ENCODE measurements at places on chromosomes 7 and 10.

DNA sequence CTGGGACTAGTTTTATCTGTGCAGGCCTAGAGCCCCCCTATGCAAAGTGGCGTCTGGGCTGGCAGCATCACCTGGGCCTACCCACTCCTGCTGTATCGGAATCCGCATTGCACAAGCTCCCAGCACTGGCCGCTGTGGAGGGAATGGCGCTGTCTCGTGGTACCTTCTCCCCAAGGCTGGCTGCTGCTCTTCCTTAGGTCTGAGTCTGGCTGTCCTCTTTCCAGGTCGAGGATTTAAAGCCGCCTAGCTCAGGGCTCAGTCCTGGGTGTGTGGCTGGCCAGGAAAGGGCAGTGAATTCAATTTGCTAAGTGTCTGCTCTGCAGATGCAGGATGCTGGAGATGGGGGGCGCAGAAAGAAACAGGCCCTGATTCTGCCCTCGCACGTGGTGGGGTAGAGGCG, 44.7 kb downstream of the MGMT start:
- DNase-seq, result no peak

- DNase-seq, result no peak
Measured at GRCh38 chr10:118102121-118102520, 55.4 kb upstream of the RAB11FIP2 start.

GRCh38 chr7:134932707-134933370, 53.5 kb upstream of the AGBL3 start:
- DNase-seq, result no peak

DNA sequence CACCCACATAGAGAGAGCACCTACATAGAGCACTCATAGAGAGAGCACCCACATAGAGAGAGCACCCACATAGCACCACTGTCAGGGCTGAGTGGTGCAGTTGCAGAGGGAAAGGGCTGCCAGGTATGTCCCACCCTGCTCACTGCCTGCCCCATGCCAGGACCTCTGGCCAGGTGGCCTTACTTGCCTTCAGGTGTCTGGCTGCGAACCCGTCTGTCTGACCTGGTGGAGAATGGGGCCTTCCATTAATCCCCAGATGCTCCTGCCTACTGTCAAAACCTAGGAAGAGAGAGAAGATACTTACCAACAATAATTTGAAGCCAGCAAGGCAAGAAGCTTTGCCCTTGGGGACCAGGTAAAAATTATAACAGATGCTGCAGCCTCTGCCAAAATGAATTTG, 51.1 kb downstream of the INSIG1 start:
- DNase-seq, result no peak

DNA sequence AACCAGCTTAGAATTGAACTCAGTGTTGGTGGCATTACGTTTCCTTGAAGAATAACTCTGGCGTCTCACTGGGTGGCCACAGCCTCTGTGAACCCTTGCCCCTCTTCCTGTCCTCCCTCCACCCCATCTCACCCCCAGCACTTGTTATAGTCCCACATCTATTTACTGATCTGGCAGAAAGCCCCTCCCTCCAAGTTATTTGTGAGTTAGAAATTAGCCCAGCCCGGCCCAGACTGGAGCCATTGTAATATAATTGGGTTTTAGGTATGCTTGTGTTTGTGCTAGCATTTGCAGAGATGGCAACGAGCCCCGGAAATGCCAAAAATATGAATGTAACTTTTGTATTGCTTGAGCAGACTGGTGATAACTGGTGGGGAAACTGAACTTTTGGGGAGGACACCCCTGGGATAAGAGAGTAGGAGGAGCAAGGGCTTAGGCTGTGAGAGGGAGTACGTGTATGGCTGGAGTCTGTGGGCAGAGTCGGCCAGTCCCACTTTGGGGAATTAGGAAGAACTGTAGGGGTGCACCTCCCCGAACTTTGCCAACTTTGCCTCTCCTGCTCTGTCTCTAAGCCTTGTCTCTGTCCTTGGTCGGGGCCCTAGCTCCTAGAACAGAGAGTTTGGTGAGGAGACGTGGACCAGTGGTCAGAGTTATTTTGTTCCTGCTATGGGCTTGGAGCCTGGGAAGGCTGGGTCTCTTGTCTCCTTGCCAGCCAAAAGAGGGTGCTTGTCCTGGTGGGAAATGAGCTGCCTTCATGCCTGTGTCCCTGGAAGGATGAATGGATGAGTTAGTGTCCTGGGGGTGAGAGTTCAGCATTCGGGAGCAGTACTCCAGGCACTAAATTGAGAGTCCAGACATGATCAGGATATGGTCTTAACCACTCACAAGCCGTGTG, 19.3 kb upstream of the TRIM8 start:
- DNase-seq, result no peak

DNA sequence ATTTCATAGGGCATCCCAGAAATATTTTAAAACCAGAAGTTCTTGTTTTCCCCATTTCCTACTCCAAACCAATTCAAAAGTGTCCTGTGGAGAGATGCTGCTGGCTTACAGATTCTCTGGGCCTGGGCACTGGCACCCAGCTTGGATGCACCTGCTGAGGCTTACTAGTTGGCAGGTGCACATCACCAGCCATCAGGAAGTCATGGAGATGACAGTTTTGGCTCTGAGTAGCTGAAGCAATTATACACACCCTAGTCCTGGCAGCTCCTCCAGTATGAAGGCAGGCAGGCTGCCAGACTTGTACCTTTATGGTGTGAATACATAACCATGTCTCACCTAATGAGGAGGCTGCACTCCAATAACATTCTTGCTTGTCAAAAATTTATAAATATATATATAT, 276.6 kb upstream of the GHITM start:
- DNase-seq, result no peak

DNA sequence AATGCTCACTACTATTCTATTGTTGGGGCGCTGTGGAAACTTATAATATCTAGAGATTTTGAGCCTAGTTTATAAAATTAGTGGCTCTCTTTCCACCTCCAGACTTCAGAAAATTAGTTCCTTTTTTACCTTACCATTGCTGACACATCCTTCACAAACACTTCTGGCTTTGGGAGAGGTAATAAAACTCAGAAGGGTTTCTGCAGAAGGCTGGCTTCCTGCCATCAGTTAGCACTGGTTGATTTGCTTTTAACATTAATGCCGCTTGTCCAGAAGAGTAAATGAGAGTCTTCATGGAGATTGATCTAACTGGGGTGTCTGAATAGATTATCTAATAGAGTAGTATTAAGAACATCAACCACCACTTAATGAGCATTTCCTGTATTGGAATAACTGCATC, 20.3 kb downstream of the ACSM6 start:
- no peak for DNase-seq

- DNase-seq, result no peak
Measured at GRCh38 chr7:26912338-26912737, 47.9 kb upstream of the SKAP2 start.

DNA sequence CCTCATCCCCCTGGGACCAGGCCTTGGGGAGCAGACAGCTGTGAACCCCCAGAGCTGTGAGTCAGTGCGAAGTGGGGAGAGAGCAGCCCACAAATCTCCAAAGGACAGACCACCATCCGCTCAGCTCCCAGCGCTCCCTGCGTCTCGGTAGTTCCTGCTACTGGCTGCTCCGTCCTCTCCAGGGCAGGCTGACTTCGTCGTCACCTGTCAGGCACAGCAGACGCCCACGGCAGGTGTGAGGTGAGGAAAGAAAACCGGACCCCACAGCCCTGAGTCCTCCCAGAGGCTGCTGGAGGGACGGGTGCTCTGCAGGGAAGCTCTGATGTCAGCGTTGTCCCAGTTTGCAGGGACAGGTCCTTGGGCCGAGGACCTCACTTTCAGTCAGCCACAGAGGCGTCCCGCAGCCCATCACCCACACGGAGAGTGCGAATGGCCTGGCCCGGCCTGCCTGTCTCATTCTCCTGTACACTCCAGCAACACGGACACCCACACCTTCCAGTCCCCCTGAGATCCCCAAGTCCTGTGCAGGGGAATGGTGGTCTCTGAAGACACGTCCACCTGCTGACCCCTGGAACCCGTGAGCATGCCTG, 95.2 kb downstream of the DNAJB6 start:
- DNase-seq, result no peak

GRCh38 chr10:43421201-43421507, 12.2 kb upstream of the HNRNPF start:
- DNase-seq, result no peak

DNA sequence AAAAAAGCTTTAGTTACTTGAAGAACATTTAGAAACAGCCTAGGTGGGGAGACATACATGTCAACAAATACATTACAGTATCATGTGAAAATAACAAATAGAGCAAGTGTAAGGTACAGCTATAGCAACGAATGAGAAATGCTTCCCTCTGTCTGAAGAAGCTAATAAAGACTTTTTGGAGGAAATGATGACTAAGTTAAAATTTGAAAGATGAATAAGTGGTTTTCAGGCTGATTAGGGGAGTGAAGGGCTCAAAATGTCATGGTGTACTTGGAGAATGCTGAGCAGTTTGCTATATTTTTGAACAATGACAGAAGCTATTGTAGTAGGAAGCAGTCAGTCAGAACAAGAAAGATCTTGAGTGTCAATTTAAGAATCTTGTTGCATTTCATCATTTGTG, 2.8 kb upstream of the ARMC3 start:
- no peak for DNase-seq

DNA sequence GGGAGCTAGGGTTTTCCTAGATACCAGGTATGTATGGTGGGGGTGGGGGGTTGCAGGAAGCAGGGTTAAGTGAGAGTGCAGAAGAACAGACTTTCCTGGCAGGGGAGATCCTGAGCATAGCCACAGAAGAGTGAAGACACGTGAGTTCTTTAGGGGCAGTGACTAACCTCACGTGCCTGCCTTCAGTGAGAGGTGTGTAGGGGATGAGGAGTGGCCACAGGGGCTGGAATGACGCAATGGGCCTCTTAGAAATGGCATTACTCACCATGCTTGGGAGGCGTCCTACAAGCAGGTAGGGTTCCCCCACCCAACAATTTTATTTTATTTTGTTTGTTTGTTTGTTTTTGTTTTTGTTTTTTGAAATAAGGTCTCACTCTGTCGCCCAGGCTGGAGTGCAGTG, 698.6 kb upstream of the NRP1 start:
- DNase-seq, result no peak

DNA sequence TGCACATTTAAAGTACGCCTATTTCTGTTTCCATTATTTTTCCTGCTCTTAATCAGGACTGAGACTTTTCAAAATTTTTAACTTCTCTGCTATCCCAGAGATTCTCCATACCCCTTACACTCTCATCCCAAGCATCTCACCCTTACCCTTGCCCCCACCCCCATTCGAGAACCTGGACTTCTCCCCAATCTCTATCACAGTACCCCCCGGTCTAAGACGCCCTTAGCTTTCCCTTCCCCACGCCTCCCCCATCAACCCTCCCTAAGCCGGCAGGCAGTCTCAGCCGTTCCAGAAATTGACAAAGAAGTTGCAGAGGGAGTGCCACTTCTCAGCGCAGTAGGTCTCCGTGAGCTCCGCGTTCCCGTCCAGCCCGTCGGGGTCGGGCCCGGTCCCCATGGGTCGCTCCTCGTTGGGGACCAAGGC, 1.4 kb downstream of the FGFBP3 start:
- DNase-seq, result no peak

GRCh38 chr7:111107579-111107978, 16.7 kb downstream of the LRRN3 start:
- DNase-seq, result no peak

DNA sequence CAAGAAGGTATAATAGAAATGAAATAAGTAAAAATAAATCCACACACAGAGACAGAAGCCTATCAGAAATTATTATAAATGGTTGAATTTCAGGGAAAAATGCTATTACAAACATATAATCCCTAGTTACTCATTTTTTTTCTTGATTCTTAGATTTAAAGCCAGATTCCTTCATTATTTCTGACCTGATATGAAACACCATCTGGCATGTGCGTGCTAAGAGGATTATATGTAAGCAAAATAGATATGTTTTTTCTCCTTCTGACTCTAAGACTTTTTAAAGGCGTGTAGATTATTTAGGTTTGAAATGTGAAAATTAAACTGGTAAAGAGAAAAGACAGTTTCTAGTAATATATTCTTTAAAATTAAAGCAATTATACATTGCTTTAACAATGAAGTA, 236.7 kb upstream of the ETV1 start:
- DNase-seq, result no peak

GRCh38 chr7:26850193-26850651, 14.2 kb downstream of the SKAP2 start:
- DNase-seq, result no peak

DNA sequence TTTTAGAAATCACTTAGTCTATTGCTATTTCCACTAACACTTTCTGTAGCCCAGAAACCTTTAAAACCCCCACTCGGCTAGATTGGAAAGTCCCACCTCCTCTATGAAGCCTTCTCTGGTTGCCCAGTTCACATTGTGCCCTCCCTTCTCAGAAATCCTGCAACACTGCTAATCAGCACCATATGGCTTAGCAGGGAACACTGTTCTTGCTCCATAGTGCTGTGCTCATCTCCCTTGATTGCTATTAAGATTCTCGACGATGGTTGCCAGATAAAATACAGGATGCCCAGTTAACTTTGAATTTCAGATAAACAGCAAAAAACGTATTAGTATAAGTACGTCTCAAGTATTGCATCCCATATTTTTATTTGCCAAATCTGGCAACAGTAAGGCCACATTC, 40.1 kb upstream of the XPNPEP1 start:
- DNase-seq, result no peak

- no peak for DNase-seq
Measured at GRCh38 chr10:130749911-130750310, 561.6 kb downstream of the TCERG1L start.

DNA sequence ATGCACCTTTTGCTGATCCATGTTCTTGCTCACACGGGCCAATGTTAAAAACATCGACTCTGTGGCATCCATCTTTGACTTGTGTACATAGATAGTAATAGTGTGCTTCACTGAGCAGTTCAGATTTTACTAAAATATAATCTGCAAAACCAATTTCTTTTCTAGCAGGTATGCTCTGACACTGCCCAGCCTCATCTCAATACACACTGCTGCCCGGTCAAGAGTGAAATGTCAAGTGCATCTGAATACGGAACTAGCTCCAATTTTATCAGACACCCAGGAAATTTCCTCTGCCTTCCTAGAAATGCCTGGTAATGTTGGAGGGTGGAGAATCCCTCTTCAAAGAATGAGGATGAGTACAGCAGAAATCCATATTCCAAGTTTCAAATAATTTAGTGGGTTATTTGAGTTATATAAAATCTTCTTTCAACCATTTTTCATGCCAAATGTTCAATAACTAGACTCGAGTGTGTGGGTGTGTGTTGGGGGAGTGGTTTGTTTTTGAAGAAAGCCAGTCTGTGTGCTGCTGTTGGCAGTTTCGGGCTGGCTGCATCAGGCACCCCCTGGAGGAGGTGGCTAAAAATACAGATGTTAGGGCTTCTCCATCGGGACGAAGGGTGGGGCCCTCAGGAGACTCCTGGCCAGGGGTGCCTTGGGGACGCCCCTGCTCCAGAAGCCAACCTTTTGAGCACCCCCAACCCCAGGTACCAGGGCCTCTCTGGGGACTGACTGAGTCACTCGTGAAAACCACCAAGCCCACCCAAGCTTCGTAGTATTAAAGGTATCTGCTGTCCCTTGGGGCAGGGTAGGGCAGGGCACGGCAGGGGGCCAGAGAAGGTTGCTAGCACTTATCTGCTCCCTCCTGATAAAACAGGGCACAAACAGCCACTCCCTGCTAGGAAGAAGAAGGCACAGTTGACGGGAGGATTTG, 15.4 kb downstream of the CTBP2 start:
- peak; percentile 10 for DNase-seq

Data from activated naive CD8-positive, alpha-beta T cell treated with anti-CD3 and anti-CD28 coated beads, Interleukin-2, amount 50 U/mL, for 24 hours (primary cell).